AG09319 (cell line): ENCODE measurements at places on chromosomes 1 and 21.
A peak's percentile ranks its signal among the peaks of the same experiment; 100 is the strongest.

- no peak for DNase-seq
Measured at GRCh38 chr1:171636141-171636540, 14.1 kb downstream of the MYOCOS start.

- no peak for DNase-seq
Measured at GRCh38 chr1:117051224-117052064, 8.7 kb upstream of the TTF2 start.

DNA sequence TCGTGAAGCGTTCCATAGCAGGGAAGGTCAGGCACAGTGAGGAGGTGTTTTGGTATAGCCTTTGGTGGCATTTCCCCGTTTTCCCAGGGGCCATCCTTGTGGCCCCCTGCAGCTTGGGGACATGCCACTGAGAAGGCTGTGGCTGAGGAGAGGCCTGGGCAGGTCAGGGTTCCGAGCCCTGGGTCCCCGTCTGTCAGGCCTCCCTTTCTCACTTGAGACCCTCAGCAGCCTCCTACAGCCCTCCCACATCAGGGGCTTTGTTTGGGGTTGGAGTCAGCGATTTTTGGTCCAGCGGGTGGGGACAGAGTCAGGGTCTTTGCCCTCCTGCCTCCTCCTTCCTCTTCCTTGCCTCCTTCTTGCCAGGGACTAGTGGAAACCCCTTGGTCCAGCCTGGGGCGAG, 22.2 kb downstream of the LDLRAP1 start:
- DNase-seq = no peak

- no peak for DNase-seq
Measured at GRCh38 chr1:183227422-183228346, 41.6 kb downstream of the LAMC2 start.

GRCh38 chr1:227557962-227558725, 5.2 kb upstream of the ZNF678 start:
- no peak for DNase-seq

DNA sequence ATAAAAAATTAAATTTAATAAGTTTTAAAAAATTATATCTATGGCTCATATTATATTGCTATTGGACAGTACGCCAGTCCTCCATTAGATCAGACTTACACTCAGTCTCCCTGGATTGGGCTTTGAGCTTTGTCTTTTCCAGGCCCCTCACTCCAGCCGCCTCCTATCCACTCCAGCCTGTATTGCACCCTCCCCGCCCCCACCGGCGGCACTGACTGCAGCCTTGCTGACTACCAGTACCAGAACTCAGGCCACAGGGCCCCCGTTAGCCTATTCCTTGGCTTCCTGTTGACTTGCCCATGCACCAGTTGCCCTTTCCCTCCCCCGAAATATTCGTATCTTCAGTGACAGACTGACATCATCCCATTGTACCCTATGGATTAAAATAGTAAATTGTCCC, 127.9 kb downstream of the CSMD2 start:
- DNase-seq = no peak

- DNase-seq = no peak
Measured at GRCh38 chr1:53116307-53116810, 26.1 kb downstream of the SLC1A7 start.

DNA sequence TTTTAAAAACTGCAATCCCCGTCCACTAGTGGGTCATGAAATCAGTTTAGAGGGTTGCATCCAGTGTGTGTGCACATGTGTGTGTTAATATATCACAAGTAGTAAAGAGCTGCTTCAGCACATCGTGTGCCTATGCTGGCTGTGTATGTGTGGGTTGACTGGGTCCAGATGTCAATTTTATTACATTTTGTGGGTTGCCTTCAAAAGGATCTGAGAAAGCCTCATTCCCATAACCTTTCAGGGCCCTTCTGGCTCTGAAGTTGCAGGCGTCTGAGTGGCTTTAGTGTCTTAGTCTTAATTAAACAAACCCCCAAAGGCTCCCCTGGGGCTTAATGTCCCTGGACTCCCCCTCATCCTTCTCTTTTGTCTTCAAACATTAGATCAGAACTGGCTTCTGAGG, 19.8 kb downstream of the PLA2G2D start:
- no peak for DNase-seq

- no peak for DNase-seq
Measured at GRCh38 chr1:153100245-153100644, 5.9 kb upstream of the SPRR2E start.

DNA sequence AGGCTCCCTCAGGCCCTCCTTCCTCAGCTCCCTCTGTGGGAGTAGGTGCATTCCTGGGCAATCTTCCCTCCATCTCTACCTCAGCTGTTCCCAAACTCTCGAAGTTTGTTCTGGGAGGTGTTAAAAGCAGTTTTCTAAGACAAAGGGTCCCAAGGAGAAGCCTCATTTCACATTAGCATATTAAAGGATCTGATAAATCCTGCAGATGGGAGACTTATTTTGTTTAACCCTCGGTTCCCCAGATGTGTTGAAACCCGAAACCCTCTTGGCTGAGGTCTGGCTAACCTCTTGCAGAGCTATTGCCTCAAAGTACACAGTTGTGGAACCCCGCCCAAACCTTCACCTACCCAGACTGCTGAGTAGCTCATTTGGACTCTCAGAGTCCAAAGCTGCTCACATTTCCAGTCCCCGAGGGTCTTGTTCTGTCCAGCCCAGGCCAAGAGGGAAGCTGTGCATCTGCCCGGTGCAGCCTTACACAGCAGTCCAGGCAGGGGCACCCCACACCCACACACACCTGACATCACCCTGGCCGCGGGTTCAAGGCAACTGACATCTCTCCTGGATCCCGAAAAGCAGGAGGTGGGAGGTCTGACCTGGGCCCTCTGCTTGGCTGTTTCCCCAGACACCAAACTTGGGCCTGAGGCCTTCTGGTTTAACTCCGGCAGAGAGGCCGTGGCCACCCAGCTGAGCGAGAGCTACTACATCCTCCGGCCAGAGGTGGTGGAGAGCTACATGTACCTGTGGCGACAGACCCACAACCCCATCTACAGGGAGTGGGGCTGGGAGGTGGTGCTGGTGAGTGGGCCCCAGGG, 19.5 kb upstream of the SELENON start:
- no peak for DNase-seq

DNA sequence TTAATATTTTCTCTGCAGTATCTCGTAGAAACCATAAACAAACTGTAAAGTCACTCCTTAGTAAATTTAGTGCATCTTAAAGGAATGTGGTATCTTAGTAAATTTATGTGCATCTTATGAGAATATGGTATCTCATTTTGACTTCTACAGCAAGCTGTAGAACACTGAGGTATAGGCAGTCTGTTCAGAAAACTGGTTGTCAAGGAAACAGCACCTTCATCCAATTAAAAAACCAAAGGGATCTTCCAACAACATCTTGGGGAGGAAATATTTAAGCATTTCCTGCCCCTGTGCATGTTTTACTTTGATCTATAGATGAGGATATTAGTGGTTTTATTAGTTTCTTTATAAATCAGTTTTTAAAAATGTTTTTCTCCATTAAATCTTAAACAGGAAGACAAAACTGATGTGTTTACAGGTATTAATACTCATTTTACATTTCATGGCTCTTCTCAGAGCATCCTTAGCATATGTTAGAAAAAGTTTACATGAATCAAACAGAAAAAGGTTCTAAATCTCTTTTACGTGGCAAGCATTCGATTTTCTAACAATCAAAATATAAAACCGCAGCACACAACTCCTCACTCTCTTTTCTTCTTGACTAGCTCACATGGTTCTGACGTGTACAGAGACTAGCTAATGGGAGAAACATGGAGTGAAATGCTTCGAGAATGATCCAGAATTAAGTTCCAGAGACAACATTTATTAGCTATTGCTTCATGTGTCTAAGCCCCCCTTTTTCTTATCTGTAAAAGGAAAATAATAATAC, 668.8 kb downstream of the PTPRC start:
- no peak for DNase-seq

DNA sequence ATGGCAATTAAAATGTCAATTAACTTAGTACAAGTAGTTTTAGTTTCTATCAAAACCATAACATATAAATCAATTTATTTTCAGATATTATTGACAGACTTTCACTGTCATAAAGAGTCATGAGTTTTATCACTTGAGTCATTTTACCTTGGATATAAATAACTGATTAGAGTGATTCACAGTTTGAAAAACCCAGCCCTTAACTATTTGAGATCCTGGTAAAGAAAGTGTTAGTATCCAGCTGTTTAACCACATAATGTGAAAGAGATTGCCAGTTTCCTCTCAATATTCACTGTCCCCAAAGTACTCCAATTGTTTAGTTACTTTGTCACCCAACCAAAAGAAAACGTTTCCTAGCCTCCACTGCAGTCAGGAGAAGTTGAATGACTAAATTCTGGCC, 91.3 kb downstream of the UCHL5 start:
- no peak for DNase-seq

- DNase-seq = peak; percentile 41
Measured at GRCh38 chr1:8314346-8315280, 3.3 kb upstream of the SLC45A1 start.

- no peak for DNase-seq
Measured at GRCh38 chr21:45839274-45839673, 142.3 kb upstream of the COL6A1 start.

GRCh38 chr1:112470966-112471365, 37.8 kb upstream of the WNT2B start:
- no peak for DNase-seq

- DNase-seq = no peak
Measured at GRCh38 chr1:68449901-68450300, at the start of gene RPE65. Gene RPE65 (minus strand): TSS chr1:68449954. CDS start chr1:68449905, 49 bp downstream.

DNA sequence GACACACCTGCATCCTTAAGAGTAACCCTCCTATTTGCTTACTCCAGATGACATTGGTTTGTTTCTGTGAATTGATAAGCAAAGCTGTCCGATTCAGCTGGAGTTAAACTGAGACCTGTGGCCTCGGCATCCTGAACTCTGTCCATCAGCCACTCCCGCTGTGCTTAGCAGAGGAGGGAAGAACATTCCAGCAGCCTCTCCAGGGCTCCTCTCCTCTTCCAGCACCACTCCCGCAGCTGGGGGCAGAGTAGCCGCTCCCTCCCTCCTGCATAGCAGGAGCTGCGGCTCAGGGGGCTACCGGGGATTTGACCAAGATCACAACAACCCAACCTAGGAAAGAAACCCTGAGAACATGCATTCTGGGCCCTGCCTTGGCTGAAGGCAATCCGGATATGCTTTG, 8.8 kb downstream of the LRRC38 start:
- DNase-seq = no peak

GRCh38 chr21:38244885-38245869, 11.6 kb upstream of the KCNJ15 start:
- peak; percentile 69 for DNase-seq

GRCh38 chr1:221925947-221926346, 184.1 kb upstream of the DUSP10 start:
- DNase-seq = no peak

DNA sequence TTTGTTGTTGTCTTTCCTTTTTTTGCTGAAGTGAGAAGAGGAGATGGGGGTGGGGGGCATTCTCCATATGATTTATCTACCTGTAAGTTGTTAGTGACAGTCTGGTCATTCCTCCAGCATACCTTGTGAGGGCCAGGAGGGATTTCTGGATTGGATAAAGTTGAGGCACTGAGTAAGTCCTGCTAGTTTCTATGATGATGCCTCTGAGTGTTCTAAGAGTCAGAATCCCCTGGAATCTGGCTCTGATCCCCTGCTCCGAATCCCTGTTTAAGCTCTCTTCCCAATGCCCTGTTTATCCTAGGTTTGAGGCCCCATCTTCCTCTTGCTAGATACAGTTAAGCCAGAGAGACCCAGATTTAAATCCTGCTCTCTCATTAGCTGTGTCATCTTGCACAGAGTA, 83.2 kb upstream of the HOOK1 start:
- DNase-seq = no peak

GRCh38 chr1:238914346-238914745, 472.0 kb upstream of the CHRM3 start:
- no peak for DNase-seq

DNA sequence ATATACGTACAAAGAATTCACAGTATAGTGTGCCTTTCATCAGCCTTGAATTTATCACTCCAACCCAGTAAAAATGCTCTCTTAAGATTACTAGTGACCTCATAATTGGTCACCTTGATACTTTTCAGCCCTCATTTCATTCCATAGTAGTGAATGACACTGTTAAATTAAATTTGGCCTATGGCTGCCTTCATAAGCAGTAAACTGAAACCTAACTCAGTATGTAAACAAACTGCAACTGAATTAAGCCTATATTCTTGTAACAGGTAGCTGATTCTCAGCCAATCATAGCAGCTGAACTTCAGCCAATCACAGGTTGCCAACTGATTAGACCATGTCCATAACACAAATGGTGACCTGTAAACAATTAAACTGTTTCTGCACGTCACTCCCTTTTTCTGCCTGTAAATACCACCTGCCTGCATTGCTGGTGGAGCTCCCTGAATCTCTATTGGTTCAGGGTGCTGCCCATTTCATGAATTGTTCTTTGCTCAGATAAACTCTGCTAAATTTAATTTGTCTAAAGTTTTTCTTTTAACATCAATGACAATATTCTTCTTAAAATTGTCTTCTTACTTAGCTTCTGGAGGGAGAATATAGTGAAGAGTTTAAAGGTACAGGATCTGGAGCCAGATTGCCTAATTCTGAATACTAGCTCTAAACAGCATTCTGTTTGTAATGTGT, 24.0 kb upstream of the CAMSAP2 start:
- no peak for DNase-seq

DNA sequence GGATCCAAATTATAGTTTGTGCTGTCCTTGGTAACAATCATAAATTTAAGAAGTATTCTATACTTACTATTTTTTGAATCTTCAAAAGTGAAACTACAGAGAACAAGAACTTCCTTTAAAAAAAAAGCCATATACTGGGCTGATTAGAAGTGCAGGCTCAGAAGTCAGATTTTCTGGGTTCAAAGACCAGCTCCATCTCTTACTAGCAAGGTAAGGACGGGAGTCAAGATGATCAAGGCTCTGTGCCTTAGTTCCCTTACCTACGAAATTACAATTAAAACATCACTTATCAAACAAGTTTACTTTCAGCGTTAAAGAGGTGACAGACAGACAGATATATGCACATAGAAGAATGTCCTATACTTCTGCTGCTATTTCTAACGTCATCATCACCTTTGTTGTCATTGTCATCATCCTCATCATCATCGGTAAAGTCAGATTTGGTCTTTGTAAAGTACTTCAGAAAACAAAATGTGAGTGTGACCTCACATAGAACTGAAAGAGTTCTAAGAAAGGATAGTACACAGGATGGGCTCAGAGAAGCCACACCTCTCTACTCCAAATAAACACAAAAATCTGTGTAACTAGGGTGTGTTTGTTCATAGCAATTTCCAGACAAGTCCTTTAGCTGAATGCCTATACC, 178.7 kb downstream of the VAV3 start:
- DNase-seq = no peak

- peak; percentile 56 for DNase-seq
Measured at GRCh38 chr1:60571811-60572210, 498.2 kb upstream of the C1orf87 start.

GRCh38 chr1:2406451-2407041, 5.8 kb downstream of the PEX10 start:
- no peak for DNase-seq
